ENCODE measurements at places on chromosomes 16 and 17. TPM values are rescaled to one million over a fixed set of nuclear protein-coding genes. Genes with fewer than 3 reads are reported as not detected.

The MRC2 gene
- 311 TPM for total RNA-seq

The PIGL gene
- 15.5 TPM for total RNA-seq

The PTGES3L gene
- not detected for total RNA-seq

The SRCIN1 gene
- total RNA-seq, result under 0.01 TPM

The AMZ2 gene
- 95.0 TPM for total RNA-seq

The ZNF213 gene
- total RNA-seq, result 11.6 TPM

The ULK2 gene
- total RNA-seq, result 18.9 TPM

The CCDC47 gene
- total RNA-seq, result 65.5 TPM

The NKIRAS2 gene
- 30.4 TPM for total RNA-seq

The DPEP2 gene
- total RNA-seq, result not detected

The TEX14 gene
- total RNA-seq, result not detected

The HOXB2 gene
- 8.7 TPM for total RNA-seq

The EFNB3 gene
- total RNA-seq, result 0.83 TPM

The KRTAP17-1 gene
- not detected for total RNA-seq

The TMEM114 gene
- total RNA-seq, result not detected

The KRT39 gene
- not detected for total RNA-seq

The BAHCC1 gene
- total RNA-seq, result 7.4 TPM

The FZD2 gene
- total RNA-seq, result 22.7 TPM

The KRT13 gene
- 0.15 TPM for total RNA-seq

The NR1D1 gene
- total RNA-seq, result 1.7 TPM

The ALOXE3 gene
- total RNA-seq, result under 0.01 TPM

The PRSS33 gene
- total RNA-seq, result not detected

The CLEC3A gene
- not detected for total RNA-seq

The IRX3 gene
- under 0.01 TPM for total RNA-seq

The SBK1 gene
- not detected for total RNA-seq

The MYO15B gene
- 6.1 TPM for total RNA-seq

The G6PC1 gene
- not detected for total RNA-seq

The NOG gene
- not detected for total RNA-seq

The UTS2R gene
- 0.15 TPM for total RNA-seq

The CD300LB gene
- total RNA-seq, result not detected

The TM4SF5 gene
- total RNA-seq, result not detected

The IKZF3 gene
- not detected for total RNA-seq

The CYGB gene
- 46.0 TPM for total RNA-seq

The SLFN11 gene
- total RNA-seq, result 70.8 TPM

The KRT33B gene
- total RNA-seq, result not detected

The TMEM208 gene
- 32.6 TPM for total RNA-seq

The PPP1R9B gene
- total RNA-seq, result 58.7 TPM

The CLDN7 gene
- 6.5 TPM for total RNA-seq

The MYH2 gene
- total RNA-seq, result not detected

The DLG4 gene
- 17.6 TPM for total RNA-seq

The UBALD2 gene
- 2.2 TPM for total RNA-seq

The ALDH3A1 gene
- 1.6 TPM for total RNA-seq

The BAIAP3 gene
- total RNA-seq, result 1.5 TPM

The SALL1 gene
- under 0.01 TPM for total RNA-seq

The HOXB4 gene
- total RNA-seq, result 5.8 TPM

The RDM1 gene
- 0.87 TPM for total RNA-seq

The ZG16 gene
- not detected for total RNA-seq

The RBBP6 gene
- 23.1 TPM for total RNA-seq

The TBC1D28 gene
- not detected for total RNA-seq
